ENCODE measurements at places on chromosomes 3 and 15.

DNA sequence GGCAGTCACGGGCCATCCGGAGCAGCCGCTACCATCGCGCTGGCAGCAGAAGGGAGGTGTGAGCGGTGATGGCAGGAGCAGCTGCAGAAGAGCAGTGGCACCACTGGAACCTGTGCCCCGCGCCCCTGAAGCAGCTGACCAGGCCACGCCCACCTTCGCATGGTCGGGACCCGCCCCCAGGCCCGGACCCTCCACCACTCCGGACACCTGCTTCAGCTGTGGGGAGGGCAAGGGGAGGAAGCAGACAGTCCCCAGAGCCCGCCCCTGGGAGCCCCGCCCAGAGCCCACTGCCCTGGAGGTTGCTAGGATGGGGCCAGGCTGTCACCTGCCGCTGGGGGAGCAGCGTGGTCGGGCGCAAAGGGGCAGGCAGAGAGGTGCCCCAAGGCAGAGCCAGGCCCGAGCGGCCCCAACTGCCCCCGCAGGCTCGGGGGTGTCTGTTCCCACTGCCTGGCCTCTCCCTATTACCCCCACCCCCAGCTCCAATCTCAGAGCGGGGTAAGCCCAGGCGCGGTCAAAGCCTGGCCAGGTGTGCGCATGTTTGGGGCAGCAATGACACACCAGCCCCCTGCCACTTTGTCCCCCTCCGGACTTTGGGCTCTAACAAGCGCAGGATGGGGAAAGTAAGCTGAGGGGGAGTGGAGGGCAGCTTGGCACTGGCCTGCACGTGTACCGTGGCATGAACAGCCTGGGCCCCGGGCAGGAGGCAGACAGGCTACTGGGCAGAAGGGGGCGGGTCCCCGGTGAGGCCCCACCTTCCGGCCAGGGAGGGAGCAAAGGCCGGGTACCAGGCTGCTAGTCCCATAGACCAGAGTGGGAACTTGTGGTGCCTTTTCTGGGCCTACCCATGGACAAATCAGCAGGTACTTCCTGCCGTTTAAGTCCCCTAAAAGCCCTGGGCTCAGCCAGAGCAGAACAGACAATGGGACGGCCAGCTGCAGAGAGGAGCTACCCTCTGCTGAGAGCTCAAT lies 8.7 kb downstream of the SPCS1 start:
- no peak for DNase-seq

- no peak for DNase-seq
Observed at GRCh38 chr3:29708884-29709283, 428.0 kb downstream of the RBMS3 start.

GRCh38 chr3:188417271-188417696 lies 263.3 kb downstream of the LPP start:
- no peak for DNase-seq

DNA sequence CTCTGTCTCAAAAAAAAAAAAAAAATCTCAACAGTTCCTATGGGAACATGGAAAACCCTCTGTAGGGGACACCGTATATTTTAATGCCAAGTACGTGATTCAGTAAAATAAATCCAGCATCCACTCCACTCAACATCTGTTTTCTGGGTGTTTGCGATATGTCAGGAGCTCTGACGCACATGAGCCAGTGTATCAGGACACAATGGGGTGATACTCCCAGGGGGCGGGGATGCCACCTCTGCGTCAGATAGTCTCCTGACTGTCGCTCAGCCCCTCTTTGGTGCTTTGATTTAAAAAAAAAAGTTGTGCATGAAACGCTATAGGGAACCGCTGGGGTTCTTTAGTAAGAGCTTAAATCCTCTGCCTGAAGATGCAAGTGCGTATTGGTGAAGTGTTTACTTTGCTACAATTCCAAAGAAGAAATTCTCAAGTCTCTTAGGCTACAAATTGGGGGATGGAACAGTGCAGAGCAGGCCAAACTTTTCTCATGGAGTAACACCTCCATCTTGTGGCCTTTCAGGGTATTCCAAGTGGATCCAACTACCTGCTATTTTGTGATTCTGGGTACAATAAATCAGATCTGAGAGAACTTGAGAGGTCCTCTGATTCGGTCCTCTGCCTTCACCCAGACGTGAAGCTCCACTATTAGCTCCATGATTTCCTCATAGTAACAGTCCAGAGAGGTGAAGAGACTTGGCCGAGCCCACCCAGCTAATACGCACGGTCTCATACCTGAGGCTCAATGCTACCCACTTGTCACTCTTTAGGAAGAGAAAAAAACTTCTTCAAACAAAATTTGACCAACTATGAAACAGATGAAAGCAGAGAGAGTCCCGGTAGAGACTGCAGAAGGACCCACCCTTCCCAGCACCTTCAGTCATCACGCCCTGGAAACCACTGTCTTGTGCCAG lies 9.3 kb upstream of the NR2E3 start:
- DNase-seq: no peak

GRCh38 chr3:41137686-41138111 lies 61.6 kb upstream of the CTNNB1 start:
- DNase-seq: no peak

DNA sequence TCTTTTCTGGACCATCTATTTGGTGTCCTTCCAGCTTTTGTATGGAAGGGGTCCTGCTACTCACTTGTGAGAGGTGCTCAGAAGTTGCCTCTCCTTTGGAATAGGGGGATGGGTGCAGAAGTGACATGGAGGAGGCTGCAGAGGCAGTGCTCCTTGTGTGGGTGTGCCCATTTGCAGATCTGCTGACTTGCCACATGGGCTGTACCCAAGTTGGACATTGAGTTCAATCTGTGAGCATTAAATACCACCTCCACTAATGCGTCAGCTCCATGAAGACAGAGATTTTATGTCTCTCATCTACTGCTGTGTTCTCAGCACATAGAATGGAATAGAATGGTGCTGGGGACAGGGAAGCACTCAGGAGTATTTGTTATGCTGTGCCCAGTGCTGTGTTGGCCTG lies 76.2 kb downstream of the RGMA start:
- no peak for DNase-seq

- no peak for DNase-seq
Observed at GRCh38 chr3:124621498-124621897, 108.8 kb upstream of the UMPS start.

GRCh38 chr15:30923429-30923828 lies 19.7 kb downstream of the FAN1 start:
- DNase-seq: no peak

GRCh38 chr3:143092191-143092590 lies 27.4 kb upstream of the CHST2 start:
- no peak for DNase-seq

DNA sequence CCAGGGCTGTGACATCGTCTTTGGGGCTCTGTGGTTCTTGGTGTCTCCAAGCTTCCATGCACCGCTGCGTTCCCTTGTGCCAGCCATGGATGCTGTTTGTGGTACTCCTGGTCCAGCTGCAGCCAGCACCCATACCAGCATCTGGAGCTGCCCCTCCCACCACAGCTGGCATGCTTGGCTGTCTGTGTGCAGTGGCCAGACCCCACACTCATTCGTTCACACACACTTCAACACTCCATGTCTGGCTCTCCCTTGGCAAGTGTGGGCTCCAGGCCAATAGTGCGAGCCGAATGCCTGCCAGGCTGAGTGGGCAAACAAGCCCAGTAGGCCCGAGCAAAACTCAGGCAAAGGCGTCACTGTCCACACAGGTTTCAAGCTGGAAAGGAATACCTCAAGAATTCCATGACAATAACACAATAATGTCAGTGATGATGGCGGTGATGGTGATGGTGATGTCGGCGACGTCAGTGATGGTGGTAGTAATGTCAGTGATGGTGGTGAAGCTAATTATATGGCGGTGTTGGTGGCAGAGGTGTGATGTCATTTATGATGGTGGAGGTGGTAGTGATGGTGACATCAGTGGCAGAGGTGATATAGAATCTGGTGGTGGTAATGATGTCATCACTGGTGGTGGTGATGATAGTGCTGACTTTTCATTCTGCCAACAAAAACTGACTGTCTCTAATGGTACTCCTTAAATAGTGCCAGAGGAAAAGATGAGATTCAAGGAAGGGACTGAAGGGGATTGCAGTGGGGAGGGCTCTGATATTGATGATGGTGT lies 19.3 kb downstream of the TBC1D21 start:
- no peak for DNase-seq

GRCh38 chr3:80439490-80439889 lies 671.7 kb upstream of the ROBO1 start:
- no peak for DNase-seq

DNA sequence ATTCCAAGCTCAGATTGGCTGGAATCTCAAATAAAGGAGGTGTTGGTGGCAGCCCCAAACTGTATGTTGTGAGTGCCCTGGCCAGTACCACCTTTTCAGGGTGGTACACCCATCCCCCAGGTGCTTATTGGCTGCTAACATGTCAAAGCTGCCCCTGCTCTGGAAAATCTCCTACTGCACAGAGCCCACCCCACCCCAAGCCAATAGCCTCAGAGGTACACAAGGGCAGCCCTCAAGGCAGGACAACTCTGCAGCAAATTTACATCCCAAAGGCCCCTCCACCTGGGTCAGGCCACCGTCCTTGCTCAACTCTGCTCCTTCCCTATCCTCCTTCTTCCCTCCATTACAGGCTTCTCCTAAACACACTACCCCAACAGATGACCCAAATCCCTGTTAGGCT lies 37.1 kb upstream of the LYZL4 start:
- no peak for DNase-seq

DNA sequence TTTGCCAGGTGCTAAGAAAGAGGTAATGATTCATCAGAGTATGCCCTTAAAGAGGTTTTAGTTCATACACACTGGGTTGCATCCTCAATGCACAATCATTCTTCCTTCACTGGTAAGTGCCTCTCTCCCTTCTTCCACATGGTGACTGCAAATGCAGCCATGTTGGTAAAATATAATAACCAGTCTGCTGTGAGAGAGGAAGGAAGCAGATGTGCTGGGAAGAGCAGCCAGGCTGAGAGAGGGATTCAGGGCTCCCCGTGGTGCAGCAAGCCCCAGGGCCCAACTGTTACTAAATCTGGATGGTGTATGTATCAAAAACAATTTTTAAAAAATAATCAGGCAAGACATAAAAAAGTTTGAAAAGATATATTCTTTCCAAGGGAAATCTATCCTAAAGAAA lies 498.1 kb downstream of the MAGI1 start:
- no peak for DNase-seq

DNA sequence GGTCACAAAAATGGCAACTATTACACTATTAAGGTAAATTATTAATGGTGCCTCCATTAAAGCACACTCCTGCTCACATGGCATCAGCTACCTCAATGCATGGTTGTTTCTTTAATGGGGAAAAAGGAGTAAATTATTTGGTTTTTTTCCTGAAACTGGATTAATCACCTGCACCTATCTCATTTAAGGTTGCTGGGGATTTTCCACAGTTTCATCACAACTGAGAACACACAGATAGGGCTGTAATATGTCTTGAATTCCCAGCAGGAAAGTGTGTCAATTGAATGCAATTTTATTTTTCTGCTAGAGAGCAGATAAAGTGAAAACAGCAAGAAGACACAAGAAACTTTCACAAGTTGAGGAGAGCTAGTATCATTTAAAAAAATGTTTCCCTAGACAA lies 36.4 kb downstream of the RFTN1 start:
- DNase-seq: no peak

GRCh38 chr3:114083112-114083511 lies 26.6 kb downstream of the QTRT2 start:
- DNase-seq: no peak

- no peak for DNase-seq
Observed at GRCh38 chr3:155233213-155233612, 60.3 kb downstream of the STRIT1 start.

GRCh38 chr3:49740427-49740826 lies 16.7 kb upstream of the GMPPB start:
- no peak for DNase-seq

DNA sequence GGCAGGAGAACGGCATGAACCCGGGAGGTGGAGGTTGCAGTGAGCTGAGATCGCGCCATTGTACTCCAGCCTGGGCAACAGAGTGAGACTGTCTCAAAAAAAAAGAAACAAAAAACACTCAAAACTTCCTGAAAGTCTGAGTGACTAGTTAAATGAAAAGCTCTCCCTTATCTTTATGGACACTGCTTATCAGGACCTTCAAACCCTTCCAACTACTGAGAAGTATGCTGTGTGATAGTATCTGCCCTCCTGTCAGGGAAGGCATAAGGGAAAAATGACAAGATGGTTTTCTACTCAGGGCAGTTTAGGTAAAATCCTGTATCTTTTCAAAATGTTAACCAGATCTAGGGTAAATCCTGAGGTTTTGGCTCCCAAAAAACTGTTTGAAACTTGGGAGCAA lies 21.8 kb downstream of the EMC7 start:
- DNase-seq: no peak

GRCh38 chr15:67766968-67767367 lies 58.3 kb upstream of the SKOR1 start:
- DNase-seq: no peak

GRCh38 chr3:60298141-60298540 lies 953.1 kb downstream of the FHIT start:
- no peak for DNase-seq

DNA sequence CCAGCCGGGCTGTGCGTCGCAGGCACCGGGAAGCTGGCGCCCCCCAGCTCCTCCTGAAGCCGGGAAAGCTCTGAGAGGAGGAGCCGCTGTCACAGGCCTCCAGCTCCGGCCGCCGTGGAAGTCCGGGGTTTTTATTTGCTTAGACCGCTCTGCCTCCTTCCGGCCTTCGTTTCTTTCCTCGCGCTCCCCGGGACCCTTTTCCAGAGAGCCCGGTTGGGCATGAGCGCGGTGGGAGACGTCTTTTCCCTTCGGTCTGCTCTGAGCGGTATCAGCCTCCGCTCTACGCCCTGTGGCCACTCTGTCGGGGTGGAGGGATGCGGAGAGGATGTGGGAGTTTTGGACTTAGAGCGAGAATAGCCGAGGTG lies 559 bp downstream of the SENP5 start:
- no peak for DNase-seq

GRCh38 chr15:69084404-69085030 lies 70.0 kb downstream of the NOX5 start:
- no peak for DNase-seq

DNA sequence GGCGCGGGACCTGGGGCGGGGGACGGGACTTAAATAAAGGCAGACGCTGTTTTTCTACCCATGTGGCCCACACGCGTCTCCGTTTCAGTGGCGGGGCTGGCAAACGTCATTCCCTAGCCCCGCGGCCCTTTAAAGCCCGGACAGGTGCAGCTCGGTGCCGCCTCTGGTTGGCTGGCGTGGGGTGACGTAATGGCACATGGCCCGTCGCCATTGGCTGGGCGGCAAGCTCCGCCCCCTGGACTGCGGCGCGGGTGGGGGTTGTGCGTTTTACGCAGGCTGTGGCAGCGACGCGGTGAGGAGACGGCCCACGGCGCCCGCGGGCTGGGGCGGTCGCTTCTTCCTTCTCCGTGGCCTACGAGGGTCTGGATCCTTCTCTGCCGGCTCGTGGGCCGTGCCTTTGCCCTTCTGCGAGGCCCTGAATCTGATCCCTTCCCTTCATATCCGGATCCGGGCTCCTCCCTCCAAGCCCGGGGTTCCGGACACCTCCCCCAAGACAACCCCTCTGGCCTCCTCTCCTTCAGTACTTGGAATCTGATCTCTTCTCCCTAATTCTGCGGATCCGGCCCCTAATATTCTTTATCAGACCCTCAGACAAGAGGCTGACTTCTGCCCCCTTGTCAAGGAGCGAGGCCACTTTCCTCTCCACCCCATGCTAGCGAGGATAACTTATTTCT lies at the start of gene CRELD1:
Gene CRELD1 (plus strand): TSS at position 274 of the 674 bp plus-strand sequence. CDS start 605 bp downstream, outside the sequence.
- peak; percentile 95 for DNase-seq

- no peak for DNase-seq
Observed at GRCh38 chr3:53240989-53241972, 14.5 kb downstream of the TKT start.
